Activated T-helper 2 cell treated with anti-CD3 and anti-CD28 coated beads, Interferon-gamma antibody, Interleukin-2, Interleukin-4, amounts not matched to agents 10 μg/mL and 5 μg/mL and 100 μg/mL, durations not matched to agents 14 hours and 24 hours and 36 hours (primary cell): ENCODE measurements at places on chromosomes 1 and 21.

DNA sequence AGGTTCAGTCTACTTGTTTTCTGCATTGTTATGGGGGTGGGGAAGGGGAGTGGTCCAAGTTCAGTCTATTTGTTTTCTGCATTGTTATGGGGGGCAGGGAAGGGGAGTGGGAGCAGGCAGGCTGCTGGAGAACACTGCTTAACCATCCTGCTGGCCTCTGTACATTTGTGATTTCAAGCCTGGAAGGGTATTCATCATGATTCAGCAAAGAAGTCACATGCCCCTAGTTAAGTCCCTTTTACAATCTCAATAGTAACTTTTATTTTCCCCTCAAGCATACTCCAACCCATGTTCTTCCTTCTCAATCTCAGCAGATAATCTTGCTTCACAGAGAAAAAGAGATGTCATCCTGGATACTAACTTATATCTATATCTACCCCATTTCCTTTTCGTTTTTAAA, 7.9 kb downstream of the LYST start:
- H3K27me3 ChIP-seq, result no peaks in the 10 kb centered on the region
- H3K4me1 ChIP-seq, result peaks cover 54% of the 10 kb centered on the region
- no peak overlapping the region for H3K27ac ChIP-seq
- no peak for DNase-seq

DNA sequence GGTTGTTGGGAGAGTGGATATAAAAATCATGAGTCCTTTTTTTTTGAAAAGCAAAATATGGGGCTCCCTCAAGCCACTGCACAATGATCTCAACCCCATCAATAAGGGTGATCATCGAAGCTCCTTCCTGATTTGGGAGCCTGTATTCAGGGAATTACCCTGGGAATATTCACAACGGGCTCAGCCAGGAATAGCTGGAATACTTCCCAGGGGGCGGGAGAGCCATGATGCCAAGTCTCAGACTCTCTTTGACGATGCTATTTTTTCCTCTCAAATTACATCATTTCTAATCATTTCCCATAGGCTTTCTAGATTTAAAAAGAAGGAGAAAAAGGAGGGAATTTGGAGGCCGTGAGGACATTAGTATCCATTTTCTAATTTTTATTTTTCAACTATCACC, 18.4 kb downstream of the OLIG1 start:
- no peaks in the 10 kb centered on the region for H3K4me1 ChIP-seq
- H3K36me3 ChIP-seq, result no peaks in the 10 kb centered on the region
- H3K4me3 ChIP-seq, result no peak overlapping the region

GRCh38 chr1:31575369-31576140, 760 bp upstream of the TINAGL1 start:
- H3K27me3 ChIP-seq, result peaks cover 12% of the 10 kb centered on the region
- H3K36me3 ChIP-seq, result no peaks in the 10 kb centered on the region
- DNase-seq, result no peak
- H3K4me3 ChIP-seq, result no peak overlapping the region
- H3K27ac ChIP-seq, result no peak overlapping the region
- H3K4me1 ChIP-seq, result peaks cover 4% of the 10 kb centered on the region

- H3K36me3 ChIP-seq, result no peaks in the 10 kb centered on the region
- H3K27ac ChIP-seq, result no peak overlapping the region
- no peaks in the 10 kb centered on the region for H3K4me1 ChIP-seq
- no peak overlapping the region for H3K4me3 ChIP-seq
- H3K27me3 ChIP-seq, result peaks cover 1% of the 10 kb centered on the region
Measured at GRCh38 chr21:46038871-46039397, 57.4 kb downstream of the COL6A1 start.

GRCh38 chr1:26535201-26535600, 5.6 kb downstream of the RPS6KA1 start:
- H3K36me3 ChIP-seq, result peaks cover 9% of the 10 kb centered on the region
- H3K27ac ChIP-seq, result no peak overlapping the region
- peaks cover 42% of the 10 kb centered on the region for H3K4me1 ChIP-seq
- H3K4me3 ChIP-seq, result no peak overlapping the region
- H3K27me3 ChIP-seq, result no peaks in the 10 kb centered on the region

DNA sequence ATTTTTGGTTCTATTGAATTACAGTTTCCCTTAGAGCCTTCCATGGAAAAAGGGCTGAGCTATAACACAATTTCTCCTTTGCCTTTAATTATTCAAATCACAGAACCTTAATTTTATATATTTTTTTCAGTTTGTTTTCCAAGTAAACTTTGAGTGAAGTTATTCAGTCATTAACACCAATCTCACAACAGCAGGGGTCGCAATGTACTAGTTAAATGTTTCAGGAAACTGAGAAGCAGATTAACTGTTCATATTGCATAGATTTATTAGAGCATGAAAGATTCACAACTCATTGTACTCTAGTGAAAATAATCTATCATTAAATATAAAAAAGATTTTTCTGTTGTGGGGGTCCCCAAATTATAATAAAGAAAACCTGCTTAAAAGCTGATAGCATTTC, 64.1 kb downstream of the KIFAP3 start:
- no peaks in the 10 kb centered on the region for H3K4me1 ChIP-seq
- no peak for DNase-seq
- H3K4me3 ChIP-seq, result no peak overlapping the region

- H3K27ac ChIP-seq, result peak overlapping the region; percentile 66
- H3K27me3 ChIP-seq, result peaks cover 25% of the 10 kb centered on the region
- H3K4me1 ChIP-seq, result peaks cover 45% of the 10 kb centered on the region
- peaks cover 19% of the 10 kb centered on the region for H3K36me3 ChIP-seq
Measured at GRCh38 chr1:87331365-87332241, 2.9 kb downstream of the LMO4 start.

DNA sequence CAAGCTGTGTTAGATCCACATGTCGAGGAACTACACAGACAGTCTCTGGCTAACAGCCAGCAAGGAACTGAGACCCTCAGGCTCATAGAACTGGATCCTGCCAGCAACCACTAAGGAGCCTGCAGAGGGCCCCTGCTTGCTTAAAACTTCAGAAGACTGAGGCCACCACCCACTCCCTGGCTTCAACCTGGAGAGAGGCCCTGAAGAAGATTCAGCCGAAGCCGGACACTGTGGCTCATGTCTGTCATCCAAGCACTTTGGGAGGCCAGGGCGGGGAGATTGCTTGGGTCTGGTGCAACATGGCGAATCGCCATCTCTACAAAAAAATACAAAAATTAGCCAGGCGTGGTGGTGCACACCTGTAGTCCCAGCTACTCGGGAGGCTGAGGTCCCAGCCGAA, 92.6 kb upstream of the TMPRSS2 start:
- no peak overlapping the region for H3K4me3 ChIP-seq
- no peak for DNase-seq
- no peaks in the 10 kb centered on the region for H3K36me3 ChIP-seq
- H3K27me3 ChIP-seq, result peaks cover 3% of the 10 kb centered on the region
- no peaks in the 10 kb centered on the region for H3K4me1 ChIP-seq

GRCh38 chr1:109225308-109225707, 11.6 kb downstream of the SARS1 start:
- no peak overlapping the region for H3K4me3 ChIP-seq
- H3K27ac ChIP-seq, result peak overlapping the region; percentile 19
- DNase-seq, result no peak
- H3K4me1 ChIP-seq, result peaks cover 12% of the 10 kb centered on the region
- H3K27me3 ChIP-seq, result no peaks in the 10 kb centered on the region

- no peak for DNase-seq
- H3K27ac ChIP-seq, result no peak overlapping the region
- H3K36me3 ChIP-seq, result peaks cover 2% of the 10 kb centered on the region
- no peak overlapping the region for H3K4me3 ChIP-seq
Measured at GRCh38 chr1:47243910-47244309, 11.9 kb upstream of the TAL1 start.

DNA sequence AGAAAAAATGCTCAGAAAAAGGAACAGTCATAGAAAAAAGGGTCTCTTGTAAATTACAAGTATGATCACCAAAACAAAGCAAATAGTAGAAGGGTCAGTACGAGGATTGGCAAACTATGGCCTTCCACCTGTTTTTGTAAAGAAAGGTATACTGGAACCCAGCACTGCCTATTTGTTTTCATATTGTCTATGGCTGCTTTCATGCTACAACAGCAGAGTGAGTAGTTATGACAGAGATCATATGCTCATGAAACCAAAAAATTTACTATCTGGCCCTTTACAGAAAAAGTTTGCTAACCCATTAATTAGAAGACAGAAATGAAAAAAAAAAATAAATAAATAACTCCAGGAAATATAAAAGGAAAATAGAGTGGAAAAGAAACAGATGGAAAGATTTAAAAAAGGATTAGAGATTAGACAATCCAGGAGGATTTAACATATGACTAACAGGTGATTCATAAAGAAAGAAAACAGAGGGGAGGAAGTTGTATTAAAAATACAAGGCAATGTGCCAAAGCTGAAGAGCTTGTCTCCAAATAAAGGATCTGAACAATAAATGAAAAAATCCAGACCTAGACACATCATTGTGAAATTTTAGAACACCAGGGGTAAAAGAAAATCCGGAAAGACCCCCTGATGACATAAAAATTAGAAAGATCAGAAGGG, 108.5 kb upstream of the SERTAD4 start:
- no peak overlapping the region for H3K4me3 ChIP-seq
- H3K27ac ChIP-seq, result no peak overlapping the region
- H3K36me3 ChIP-seq, result no peaks in the 10 kb centered on the region
- H3K27me3 ChIP-seq, result no peaks in the 10 kb centered on the region

- no peak for DNase-seq
- H3K27ac ChIP-seq, result no peak overlapping the region
- H3K27me3 ChIP-seq, result no peaks in the 10 kb centered on the region
- peaks cover 22% of the 10 kb centered on the region for H3K4me1 ChIP-seq
- H3K4me3 ChIP-seq, result no peak overlapping the region
Measured at GRCh38 chr1:19517017-19517416, 31.7 kb upstream of the CAPZB start.

GRCh38 chr1:32989160-32990050, 24.8 kb upstream of the RNF19B start:
- peak; percentile 37 for DNase-seq
- H3K27me3 ChIP-seq, result no peaks in the 10 kb centered on the region
- peak overlapping the region; percentile 94 for H3K27ac ChIP-seq
- peak overlapping the region; percentile 51 for H3K4me3 ChIP-seq
- H3K36me3 ChIP-seq, result peaks cover 12% of the 10 kb centered on the region
- H3K4me1 ChIP-seq, result peaks cover 71% of the 10 kb centered on the region

- no peaks in the 10 kb centered on the region for H3K4me1 ChIP-seq
- DNase-seq, result no peak
- H3K4me3 ChIP-seq, result no peak overlapping the region
- H3K27me3 ChIP-seq, result peaks cover 18% of the 10 kb centered on the region
- H3K36me3 ChIP-seq, result no peaks in the 10 kb centered on the region
Measured at GRCh38 chr1:51922040-51922439, 43.5 kb upstream of the NRDC start.

- no peak for DNase-seq
- H3K4me3 ChIP-seq, result no peak overlapping the region
Measured at GRCh38 chr1:57832612-57833011, 408.8 kb upstream of the DAB1 start.

- H3K36me3 ChIP-seq, result no peaks in the 10 kb centered on the region
- H3K27ac ChIP-seq, result no peak overlapping the region
- no peaks in the 10 kb centered on the region for H3K27me3 ChIP-seq
- H3K4me3 ChIP-seq, result no peak overlapping the region
- H3K4me1 ChIP-seq, result no peaks in the 10 kb centered on the region
- DNase-seq, result no peak
Measured at GRCh38 chr1:73593364-73593763, 604.6 kb downstream of the LRRIQ3 start.

DNA sequence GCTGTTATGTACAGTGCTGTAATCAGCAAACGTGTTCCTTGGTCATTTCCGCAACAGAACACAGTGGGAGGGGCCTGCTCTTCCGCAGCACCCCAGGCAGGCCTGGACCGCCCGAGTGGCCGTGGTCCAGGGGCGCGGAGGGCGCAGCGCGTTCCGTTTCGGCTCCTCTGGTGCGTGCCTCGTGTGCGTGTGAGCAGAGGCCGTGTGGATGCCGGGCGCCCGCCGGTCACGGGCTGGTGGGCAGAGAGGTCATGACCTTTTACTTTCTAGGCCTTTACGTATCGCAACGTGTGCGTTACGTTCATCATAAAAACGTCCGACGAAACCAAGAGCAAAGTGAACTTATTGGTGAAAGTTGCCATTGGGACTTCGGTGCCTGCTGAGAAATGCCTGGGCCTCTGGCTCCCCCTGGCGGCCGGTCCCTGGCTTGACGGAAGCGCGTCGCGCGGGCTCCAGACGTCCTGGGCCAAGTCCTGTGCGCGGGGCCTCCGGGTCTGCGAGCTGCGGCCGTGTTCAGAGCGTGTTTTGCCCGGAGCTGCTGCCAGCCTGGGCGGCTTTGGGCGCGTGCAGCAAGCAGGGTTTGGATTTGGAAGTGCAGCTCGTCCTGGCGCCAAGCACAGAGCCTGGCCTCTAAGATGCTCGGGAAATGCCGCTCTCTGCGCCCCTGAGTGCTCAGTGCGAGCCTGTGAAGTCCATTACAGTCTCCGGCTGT, 34.4 kb downstream of the COL18A1 start:
- peaks cover 4% of the 10 kb centered on the region for H3K4me1 ChIP-seq
- no peaks in the 10 kb centered on the region for H3K36me3 ChIP-seq
- H3K4me3 ChIP-seq, result no peak overlapping the region
- H3K27me3 ChIP-seq, result no peaks in the 10 kb centered on the region
- peak; percentile 77 for DNase-seq

DNA sequence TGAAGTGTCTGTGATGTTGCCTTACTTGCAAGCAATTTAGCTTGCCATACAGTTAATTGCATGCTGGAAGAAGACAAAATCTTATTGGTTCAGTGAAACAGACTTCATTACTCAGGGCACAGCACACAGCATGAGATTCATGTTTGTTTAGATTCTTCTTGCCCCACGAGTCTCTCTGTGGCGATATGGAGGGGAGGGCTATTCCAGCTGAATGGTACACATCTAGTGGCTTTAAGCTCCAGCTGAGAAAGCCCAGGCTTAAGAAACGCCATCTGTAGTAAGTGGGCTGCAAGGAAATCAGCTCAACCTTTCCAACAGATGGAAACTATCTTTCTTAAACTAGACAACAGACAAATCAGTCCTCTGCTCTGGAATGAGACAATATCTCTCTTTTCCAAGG, 1022.0 kb downstream of the NCAM2 start:
- no peak overlapping the region for H3K27ac ChIP-seq
- H3K27me3 ChIP-seq, result no peaks in the 10 kb centered on the region
- no peaks in the 10 kb centered on the region for H3K4me1 ChIP-seq
- DNase-seq, result no peak
- H3K4me3 ChIP-seq, result no peak overlapping the region

DNA sequence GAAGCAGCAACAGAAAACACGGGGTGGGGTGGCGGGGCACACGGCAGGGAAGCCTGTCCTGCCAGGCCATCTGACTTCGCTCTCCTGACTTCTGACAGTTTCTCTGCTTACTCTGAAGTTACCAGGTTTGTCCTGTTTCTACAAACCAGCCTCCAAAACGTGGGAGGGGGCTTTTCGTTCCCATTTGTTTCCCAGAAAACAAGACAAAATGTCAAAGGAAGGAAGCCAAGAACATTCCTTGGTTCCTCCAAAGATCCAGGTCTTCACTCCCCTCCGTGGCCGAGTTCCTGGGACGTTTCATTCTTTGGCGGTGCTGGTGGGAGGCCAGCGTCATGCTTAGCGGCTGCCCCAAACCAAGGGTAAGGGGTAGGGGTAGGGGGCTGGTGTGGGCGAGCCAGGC, 49.6 kb downstream of the MEGF6 start:
- no peak overlapping the region for H3K27ac ChIP-seq
- H3K4me1 ChIP-seq, result no peaks in the 10 kb centered on the region
- H3K4me3 ChIP-seq, result no peak overlapping the region
- H3K36me3 ChIP-seq, result no peaks in the 10 kb centered on the region
- no peak for DNase-seq

- H3K36me3 ChIP-seq, result peaks cover 17% of the 10 kb centered on the region
- no peak for DNase-seq
- H3K27ac ChIP-seq, result peak overlapping the region; percentile 92
- H3K4me3 ChIP-seq, result peak overlapping the region; percentile 89
Measured at GRCh38 chr1:61724506-61724812, 482 bp downstream of the TM2D1 start.

GRCh38 chr1:83766241-83766691, 232.7 kb downstream of the TTLL7 start:
- H3K27ac ChIP-seq, result no peak overlapping the region
- H3K36me3 ChIP-seq, result no peaks in the 10 kb centered on the region
